Left lobe of liver (tissue), 2 donors: ENCODE measurements at places on chromosomes 12 and 14. TPM values are rescaled to one million over a fixed set of nuclear protein-coding genes. Genes with fewer than 3 reads are reported as not detected.

- no peak for DNase-seq
Measured at GRCh38 chr12:97047361-97047760, 140.3 kb downstream of the NEDD1 start.

DYNLL1 gene
- 95.7 TPM for total RNA-seq

TRIM9 gene
- total RNA-seq, result 0.20 TPM

GLT1D1 gene
- total RNA-seq, result 15.9 TPM

DNA sequence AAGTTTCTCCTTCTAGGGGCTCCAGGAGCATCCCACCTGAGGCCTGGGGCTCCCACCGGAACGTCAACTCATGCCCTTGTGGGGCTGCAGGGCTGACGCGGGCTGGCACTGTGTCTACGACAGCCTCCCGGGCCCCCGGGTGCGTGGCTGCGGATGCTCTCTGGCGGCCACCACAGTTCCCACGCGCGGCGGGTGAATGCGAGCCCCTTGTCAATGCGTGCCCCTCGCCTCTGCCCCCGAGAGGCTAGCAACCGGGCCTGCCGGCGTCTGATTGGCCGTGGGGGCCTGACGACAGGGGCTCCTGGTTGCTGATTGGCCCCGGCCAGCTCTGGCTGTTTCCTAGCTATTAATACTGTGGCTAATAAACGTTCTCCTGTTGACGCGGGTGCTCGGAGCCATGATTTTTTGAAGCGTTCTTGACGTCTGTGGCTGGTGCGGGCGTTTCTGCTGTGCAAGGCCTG, 1.8 kb upstream of the MEG3 start:
- DNase-seq, result no peak
